ENCODE measurements at places on chromosomes 6 and 20. TPM values are rescaled to one million over a fixed set of nuclear protein-coding genes. Genes with fewer than 3 reads are reported as not detected.

DNA sequence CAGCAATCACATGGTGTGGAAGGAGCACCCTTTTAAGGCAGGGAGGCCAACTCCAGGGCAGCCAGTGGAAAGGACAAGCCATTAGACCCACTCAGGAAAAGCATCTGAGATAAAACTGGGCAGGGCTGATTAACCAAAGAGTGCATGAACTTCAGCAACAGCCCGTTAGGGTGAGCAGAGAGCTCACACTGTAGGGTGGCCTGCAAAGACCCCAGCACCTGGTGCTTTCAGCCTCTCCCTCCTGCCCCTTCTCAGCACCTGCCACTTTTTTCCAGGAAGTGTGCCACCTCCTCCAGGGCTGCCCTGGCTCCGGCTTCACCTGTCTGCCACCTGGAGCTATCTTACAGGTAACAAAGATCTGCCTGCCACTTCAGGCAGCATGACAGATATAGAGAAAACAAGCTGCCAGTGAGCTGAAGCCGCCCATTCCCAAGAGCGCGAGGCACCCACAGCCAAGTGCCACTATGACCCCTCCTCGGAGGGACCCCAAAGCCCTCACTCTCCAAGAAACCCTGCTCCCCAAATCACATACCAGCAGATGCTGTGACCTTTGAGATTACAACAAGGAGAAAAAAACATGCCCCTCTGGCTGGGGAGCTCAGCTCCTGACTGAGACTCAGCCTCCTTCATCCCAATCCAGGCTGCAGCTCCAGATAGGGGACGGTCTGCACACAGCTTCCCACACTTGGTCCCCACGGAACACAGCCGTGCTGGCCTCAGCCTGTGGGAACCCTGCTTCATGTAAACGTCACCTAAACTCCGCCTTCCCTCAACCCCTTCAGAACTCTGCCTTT, 71.2 kb downstream of the ABHD12 start:
- no peak for ATAC-seq

DNA sequence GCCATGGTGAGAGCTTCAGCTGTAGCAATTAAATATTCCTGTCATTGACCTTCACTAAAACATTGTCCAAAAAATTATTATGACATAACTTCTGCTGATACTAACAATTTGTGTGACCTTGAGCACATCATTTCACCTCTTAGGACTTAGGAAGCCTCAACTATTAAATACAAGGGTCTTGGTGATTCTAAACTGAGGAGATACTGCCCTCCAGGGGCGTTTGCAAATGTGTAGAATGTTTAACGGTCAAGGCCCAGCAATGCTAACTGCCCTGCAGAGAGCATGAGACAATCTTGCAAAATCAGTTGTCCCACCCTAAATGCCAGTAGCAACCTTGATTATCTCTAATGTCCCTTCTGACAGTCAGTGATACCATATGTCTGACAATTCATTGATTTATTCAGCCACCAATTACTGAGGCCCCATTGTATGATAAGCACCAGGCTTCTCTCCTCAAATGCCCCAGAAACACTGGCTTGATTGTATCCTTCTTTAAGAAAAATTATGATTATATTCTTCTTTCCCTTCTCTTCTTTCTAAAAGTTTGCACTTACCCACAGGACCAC, 284.1 kb upstream of the PLN start:
- ATAC-seq: no peak

- ATAC-seq: no peak
These were observed 75.1 kb upstream of the SCGN start for GRCh38 chr6:25576919-25577318.

- no peak for ATAC-seq
These were observed 21.0 kb downstream of the CAPN11 start for GRCh38 chr6:44179648-44180047.

The ZDHHC14 gene
- total RNA-seq: 8.4 TPM

The TAGAP gene
- 4.3 TPM for total RNA-seq
